Right renal cortex interstitium (tissue), 3 donors: ENCODE measurements at places on chromosomes 12 and 14. TPM values are rescaled to one million over a fixed set of nuclear protein-coding genes. Genes with fewer than 3 reads are reported as not detected.

GRCh38 chr12:27343255-27344000 is 10.8 kb downstream of the BMAL2 start:
- no peak for DNase-seq

The AQP5 gene
- polyA plus RNA-seq, result 2.2 TPM

The ASCL1 gene
- polyA plus RNA-seq, result 0.14 TPM

The KRT6A gene
- polyA plus RNA-seq, result not detected

The DCN gene
- polyA plus RNA-seq, result 516 TPM
